RWPE1 (cell line): ENCODE measurements at places on chromosomes 2 and 18.

DNA sequence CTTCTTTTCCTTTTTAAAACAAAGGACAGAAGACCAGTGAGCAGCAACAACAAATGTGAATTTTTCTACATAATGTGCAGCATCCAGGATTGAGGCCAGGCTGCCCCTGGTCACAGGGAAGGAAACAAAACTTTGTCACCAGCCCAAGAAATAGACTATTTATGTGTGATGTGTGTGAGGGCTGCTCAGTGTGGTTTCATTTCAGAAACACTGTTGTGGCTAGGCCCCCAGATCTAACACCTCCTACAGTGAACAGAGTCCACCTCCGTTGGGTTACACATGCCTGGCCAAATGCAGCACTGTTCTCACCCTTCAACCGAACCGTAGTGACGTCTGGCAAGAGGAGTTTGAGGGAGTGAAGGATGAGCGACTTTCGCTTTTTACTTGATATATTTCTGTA, 146.3 kb upstream of the RIOK3 start:
- no peak for DNase-seq

DNA sequence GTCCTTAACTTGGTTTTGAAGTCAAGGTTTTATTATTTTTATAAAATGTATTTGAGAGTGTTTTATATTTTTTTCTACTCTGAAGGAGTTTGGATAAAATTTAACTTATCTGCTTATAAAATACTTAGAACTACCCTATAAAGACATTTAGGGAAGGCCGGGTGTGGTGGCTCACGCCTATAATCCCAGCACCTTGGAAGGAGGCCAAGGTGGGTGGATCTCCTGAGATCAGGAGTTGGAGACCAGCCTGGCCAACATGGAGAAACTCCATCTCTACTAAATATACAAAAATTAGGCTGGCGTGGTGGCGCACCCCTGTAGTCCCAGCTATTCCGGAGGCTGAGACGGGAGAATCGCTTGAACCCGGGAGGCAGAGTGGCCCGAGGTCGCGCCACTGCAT, 486.4 kb downstream of the DSC3 start:
- DNase-seq, result no peak

DNA sequence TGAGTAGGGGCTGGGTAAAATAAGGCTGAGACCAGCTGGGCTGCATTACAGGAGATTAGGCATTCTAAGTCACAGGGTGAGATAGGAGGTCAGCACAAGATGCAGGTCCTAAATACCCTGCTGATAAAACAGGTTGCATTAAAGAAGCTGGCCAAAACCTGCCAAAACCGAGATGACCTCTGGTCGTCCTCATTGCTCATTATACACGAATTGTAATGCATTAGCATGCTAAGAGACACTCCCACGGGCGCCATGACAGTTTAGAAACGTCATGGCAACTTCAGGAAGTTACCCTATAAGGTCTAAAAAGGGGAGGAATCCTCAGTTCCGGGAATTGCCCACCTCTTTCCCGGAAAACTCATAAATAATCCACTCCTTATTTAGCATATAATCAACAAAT, 132.2 kb downstream of the ARL4C start:
- DNase-seq, result no peak

GRCh38 chr2:113896791-113897190, 6.9 kb downstream of the ACTR3 start:
- no peak for DNase-seq

GRCh38 chr2:42296226-42296625, 64.8 kb downstream of the COX7A2L start:
- DNase-seq, result no peak
